ENCODE measurements at places on chromosomes 1 and 21.

- DNase-seq: no peak
Measured at GRCh38 chr21:42460391-42461184, 35.4 kb downstream of the RSPH1 start.

DNA sequence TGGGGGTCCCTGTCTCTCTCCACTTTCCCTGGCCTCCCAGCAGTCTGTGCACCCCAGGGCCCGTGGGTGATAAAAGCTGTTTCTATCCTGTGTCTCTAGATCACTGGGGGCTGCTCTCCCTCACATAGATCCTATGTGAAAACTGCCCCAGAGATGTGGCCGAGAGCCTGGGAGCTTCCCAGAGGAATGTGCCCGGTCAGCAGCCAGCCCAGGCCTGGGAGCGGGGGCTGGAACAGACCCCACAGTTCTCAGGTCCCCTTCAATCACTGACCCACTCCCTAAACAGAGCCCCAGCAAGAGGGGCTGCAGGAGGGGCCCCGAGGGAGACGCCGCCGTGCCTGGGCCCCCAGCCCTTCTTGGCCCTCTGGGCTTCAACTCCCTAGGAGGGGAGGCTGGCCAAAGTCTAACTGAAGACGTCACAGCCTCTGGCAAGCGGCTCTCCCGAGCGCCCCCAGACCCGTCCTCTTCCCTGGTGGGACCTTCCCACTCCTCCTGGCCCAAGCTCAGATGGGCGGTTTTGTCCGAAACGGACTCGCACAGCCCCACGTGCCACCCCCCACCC lies 403 bp downstream of the MXRA8 start:
- no peak for DNase-seq

DNA sequence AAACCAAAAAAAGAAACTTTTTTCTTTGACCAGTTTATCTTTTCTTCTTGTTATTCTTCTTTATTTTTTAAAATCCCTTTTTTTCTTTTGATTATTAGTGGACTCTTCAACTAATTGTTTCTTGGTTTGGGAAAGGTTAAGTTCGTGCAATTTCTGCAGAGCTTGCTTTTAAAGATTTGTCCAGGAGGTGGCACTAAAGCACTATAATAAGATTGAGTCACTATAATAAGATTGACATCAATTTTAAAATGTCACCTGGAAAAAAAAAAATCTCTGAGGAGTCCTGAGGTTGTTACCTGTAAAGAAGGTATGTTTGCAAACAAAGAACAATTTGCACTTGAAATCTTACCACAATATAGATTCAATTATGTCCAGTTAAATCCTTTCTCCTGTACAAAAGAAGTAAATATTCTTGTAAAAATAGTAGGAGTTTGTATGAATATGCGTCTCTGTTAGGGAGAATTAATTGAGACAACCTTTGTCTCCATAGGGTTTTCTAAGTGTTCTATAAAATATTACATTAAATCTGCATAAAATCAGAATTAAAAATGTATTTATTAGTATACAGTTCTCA lies 166.7 kb downstream of the ADGRL4 start:
- DNase-seq: no peak

DNA sequence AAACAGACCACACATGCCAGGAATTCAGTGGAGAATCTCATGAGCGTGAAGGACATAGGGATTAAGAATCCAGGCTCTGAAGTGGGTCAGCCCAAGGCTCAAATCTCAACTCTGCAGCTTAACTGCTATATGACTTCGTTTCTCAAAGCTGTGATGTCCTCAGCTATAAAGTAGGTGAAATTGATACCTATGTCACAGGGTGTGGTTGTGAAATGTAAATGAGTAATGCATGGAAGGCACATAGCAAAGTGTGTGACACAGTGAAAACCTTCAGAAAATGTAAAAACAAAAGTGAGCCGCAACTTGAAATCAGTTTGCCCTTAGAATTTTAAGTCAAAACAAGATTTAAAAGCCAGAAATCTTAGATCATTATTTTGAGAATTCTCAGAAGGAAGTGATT lies 145.7 kb upstream of the PRMT6 start:
- no peak for DNase-seq

DNA sequence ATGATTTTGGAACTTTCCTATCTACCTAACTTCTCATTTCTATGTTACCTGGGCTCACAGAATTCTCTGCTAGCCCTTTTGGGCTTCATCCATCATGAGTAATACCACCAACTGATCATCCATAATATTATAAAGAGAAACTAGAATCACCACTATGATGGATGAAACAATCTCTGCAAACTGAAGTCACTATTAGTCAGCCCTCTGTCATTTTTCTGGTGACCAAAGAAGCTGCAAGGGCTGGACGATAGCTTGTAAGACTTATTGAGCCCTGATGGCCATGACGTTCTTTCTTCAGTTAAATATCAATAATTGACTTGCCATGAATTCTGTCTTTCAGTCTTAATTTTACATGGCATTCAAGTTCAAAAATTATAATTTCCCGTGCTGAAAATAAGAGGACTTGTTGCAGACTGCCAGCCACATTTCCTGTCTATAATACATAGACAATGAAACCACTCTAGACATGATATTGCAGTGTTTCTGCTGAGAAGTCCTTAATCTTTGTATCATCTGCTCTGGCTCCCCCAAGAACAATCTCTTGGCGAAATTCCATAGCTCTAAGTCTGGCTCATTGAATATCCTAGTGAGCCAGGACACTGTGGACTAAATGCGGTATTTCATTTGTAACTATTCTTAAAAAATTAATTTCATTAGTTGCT lies 655.0 kb upstream of the CAMK1G start:
- DNase-seq: no peak

- DNase-seq: no peak
Measured at GRCh38 chr1:87137342-87137739, 191.3 kb upstream of the LMO4 start.

DNA sequence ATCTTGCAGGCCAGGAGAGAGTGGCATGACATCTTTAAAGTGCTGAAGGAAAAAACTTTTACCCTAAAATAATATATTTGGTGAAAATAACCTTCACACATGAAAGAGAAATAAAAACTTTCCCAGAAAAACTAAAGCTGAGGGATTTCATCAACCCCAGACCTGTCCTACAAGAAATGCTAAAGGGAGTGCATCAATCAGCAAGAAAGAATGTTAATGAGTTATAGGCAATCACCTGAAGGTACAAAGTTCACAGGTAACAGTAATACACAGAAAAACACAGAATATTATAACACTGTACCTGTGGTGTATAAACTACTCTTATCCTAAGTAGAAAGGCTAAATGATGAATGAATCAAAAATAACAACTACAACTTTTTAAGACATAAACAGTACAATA lies 249.2 kb upstream of the PKN2 start:
- no peak for DNase-seq

DNA sequence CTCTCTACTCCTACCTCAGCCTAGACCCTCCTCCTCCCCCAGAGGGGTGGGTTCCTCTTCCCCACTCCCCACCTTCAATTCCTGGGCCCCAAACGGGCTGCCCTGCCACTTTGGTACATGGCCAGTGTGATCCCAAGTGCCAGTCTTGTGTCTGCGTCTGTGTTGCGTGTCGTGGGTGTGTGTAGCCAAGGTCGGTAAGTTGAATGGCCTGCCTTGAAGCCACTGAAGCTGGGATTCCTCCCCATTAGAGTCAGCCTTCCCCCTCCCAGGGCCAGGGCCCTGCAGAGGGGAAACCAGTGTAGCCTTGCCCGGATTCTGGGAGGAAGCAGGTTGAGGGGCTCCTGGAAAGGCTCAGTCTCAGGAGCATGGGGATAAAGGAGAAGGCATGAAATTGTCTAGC lies 21.6 kb upstream of the VPS13D start:
- DNase-seq: no peak

DNA sequence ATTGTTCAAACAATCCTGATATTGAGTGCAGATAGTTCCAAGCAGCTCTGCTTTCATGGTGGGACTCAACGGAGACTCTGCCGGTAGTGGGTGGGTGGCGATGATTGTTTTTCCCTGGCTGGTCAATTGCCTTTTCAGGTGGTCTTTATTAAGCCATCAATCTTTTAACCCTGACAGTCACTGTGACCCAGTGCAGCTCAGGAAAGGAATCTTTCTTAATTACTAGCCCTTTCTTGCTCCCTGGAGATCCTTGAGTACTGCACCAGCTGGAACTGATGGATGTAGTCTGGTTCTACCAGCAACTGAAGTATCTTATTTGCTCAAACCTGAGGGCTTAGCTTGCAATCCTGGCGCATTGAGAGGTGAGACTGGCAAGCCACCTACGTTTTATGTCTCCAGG lies 196.4 kb downstream of the PLPP3 start:
- DNase-seq: no peak

GRCh38 chr1:8873506-8874229 lies 4.8 kb downstream of the ENO1 start:
- peak; percentile 60 for DNase-seq

GRCh38 chr1:108719656-108720435 lies 7.1 kb downstream of the FNDC7 start:
- no peak for DNase-seq

GRCh38 chr1:24074196-24074595 lies 37.7 kb downstream of the MYOM3 start:
- no peak for DNase-seq

DNA sequence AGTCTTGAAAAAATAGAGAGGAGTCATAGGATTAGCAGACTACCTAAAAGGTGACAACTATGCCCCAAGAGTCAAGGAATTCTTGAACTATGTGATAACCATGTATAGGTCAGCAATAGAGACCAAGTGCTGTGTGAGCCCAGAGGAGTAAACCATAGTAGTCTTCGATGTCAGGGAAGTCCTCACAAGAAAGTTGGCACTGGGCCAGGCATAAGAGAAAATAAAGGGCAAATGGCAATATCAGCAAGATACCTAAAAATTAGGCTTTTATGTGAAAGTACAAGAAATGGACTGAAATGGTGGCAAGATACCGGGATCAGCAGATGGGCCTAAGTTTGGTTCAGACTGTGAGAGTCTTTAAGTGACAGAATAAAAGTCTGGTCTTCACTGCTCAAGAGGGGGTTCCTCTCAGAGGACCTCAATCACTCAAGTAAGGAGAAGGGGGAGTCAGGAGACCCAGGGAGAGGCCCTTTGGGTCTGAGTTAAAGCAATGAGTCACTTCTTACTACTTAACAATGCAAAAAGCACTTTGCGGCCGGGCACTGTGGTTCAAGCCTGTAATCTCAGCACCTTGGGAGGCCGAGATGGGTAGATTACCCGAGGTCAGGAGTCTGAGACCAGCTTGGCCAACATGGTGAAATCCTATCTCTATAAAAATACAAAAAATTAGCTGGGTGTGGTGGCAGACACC lies 95.0 kb downstream of the TEX35 start:
- DNase-seq: no peak

DNA sequence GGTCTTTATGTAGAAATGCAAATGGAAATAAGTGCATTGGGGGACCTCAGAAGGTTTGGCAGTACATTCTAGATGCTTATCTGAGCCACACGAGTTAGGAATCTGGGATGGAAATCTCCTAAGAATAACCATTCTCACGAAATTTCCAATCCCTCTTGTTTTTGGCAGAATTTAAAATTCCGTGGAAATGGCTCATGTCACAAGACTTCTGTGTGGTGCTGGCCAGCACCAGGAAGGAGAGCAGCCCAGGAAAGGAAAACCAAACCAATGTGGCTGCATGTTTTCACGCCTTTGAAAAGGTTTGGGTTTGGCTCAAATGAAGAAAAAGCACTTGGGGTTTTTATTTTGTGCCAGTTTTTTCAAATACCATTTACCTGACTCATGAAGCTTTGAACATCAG lies 80.1 kb upstream of the KCNK2 start:
- DNase-seq: no peak

DNA sequence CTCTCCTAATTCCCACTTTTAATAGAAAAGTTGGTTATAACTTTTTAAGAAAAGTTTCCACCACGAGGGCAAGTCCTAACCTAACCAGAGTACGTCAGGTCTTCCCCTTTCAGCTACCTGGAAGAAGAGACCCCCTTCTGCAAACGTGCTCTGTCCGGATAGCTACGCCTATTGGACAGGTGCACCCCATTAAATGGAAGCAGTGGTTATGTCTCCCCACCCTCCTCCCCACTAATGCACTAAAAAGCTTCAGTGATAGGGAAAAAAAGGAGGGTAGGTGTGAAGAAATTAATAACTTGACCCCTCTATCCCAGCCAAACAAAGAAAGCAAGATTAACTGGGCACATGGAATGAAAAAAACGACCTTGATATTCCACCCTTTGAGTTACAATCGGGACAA lies 7.7 kb downstream of the GLUL start:
- DNase-seq: no peak

- no peak for DNase-seq
Measured at GRCh38 chr1:161834967-161835550, 68.9 kb downstream of the ATF6 start.

- no peak for DNase-seq
Measured at GRCh38 chr1:71019233-71019969, 28.2 kb downstream of the PTGER3 start.

- DNase-seq: no peak
Measured at GRCh38 chr21:17757671-17758070, 61.5 kb downstream of the C21orf91 start.

GRCh38 chr21:17269760-17270159 lies 243.1 kb upstream of the CXADR start:
- DNase-seq: no peak

- DNase-seq: no peak
Measured at GRCh38 chr1:41486371-41487125, 2.1 kb upstream of the EDN2 start.

DNA sequence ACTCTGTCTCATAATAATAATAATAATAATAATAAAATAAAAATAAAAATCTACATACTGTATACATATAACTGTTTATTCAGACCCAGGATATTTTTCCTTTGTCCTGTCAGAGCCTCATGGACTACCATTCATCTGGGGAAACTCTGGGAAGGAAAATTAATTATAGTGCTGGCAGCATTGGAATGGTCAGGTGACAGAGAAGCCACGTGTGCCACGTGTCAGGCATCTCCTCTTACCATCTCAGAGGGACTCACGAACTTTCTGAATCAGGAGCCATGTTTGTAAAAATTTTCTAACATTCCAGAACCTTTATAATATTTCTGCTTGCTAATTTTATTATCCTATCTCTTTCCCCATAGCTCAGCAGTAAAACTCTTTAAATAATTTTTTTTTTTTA lies 97.8 kb upstream of the HNRNPU start:
- DNase-seq: no peak

GRCh38 chr1:18109756-18110597 lies 2.4 kb downstream of the IGSF21 start:
- DNase-seq: no peak

DNA sequence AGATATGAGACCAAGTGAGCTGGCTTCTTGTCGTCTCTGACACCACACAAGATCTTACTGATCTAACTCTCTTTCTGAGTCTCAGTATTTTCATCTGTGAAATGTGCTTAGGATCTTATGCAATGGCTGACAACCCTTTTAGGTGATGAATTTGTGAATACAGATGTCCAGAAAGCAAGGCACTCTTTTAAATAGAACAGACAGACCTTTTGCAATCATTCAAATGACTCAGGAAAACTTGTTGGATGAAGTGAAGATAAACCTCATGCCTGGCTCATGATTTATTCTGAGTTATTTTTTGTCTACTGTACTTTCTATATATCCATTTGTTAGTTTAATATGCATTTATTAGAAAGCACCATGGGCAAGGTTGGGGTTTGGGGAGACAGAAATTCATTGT lies 411.3 kb downstream of the PTPRU start:
- no peak for DNase-seq
